ENCODE measurements at places on chromosomes 5 and 9.

- DNase-seq = no peak
These were observed 280.4 kb downstream of the PBX3 start for GRCh38 chr9:126027566-126027965.

- no peak for DNase-seq
These were observed 19.7 kb upstream of the RAPGEF6 start for GRCh38 chr5:131654776-131655175.

- DNase-seq = no peak
These were observed 121.0 kb downstream of the AOPEP start for GRCh38 chr9:94847486-94847885.

- DNase-seq = no peak
These were observed 52.2 kb downstream of the EXOSC2 start for GRCh38 chr9:130745829-130746228.

DNA sequence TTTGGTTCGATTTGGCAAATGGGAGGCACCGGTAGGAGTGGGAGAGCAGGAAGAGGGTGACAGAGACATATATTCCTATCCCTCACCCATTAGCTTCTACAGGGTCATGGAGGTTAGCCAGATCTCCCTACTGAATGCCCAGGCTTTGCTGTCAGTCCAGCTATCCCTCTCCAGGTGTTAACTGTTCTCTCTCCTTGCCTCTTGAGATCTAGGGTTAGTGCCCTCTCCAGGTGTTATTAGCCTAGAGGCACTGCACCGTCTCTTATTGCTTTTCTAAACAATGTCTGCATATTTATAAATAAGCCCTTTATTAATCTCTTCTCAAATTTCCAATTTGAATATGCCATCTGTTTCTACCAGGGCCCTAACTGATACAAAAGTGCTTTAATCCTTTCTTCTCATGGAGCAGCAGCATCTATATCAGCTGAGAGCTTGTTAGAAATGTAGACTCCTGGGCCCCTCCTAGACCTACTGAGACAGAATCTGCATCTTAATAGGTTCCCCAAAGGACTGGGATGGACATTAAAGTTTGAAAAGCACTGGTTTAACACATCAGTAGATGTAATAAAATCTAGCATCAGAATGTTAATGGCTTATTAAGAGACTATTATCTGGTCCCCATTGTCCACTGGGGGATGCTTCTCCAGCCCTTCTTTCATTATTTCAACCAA, 322.5 kb upstream of the SLC24A2 start:
- DNase-seq = no peak

- DNase-seq = no peak
These were observed 165.7 kb downstream of the NSG2 start for GRCh38 chr5:174211277-174211626.

- no peak for DNase-seq
These were observed 53.3 kb downstream of the AHRR start for GRCh38 chr5:374631-375335.

- DNase-seq = no peak
These were observed 25.8 kb upstream of the LECT2 start for GRCh38 chr5:135980620-135981019.

DNA sequence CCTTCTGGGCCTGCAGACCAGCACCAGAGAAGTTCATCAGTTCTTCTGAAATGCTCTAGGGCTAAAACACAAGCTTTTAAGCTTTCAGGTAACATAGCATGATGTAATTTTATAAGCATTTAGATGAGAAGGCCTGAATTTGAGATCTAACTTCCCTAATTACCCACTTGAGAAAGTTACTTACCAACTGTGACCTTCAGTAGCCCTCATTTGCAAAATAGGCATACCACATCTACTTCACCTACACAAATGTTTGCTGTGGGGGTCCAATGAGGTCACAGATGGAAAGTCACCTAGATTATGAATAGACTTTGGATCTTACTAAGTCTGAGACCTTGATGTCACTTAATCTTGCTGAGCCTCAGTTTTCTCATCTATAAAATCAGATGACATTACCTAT, 36.5 kb downstream of the FBXO10 start:
- DNase-seq = no peak

GRCh38 chr5:52822437-52822836, 34.7 kb downstream of the ITGA1 start:
- DNase-seq = no peak

DNA sequence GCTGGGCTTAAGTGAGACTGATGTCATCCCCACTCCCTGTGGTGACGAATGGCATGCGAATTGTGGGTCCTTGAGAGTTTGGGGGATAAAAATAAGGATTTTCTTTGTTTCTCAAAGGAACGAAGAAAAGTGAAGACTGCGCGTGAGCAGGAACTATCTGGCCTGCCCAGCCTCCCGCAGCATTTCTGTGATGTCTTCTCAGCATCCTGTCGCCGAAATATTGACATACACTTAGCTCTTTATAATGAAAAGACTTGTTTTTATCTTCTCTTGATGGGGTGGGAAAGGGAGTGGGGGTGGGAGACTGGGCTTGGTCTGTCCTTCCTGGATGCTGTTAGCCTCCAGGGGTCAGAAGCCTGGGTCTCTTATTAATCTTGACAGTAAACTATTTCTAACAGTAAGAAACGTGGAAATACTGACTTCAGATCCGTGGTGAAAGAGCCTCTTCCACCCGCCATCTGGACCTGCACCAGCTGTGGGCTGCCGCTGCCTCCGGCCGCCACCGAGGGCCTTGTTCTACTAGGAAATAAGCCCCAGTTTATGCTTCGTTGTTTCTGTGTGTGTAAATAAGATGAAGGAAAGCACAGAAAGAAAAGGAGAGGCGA, 239.6 kb downstream of the FANCC start:
- no peak for DNase-seq
